ENCODE measurements at places on chromosomes 16 and 17.

GRCh38 chr16:87412996-87413421 lies 20.9 kb downstream of the MAP1LC3B start:
- DNase-seq, result no peak

- DNase-seq, result no peak
Measured at GRCh38 chr17:67248291-67248690, 3.3 kb upstream of the HELZ start.

GRCh38 chr17:7789131-7789530 lies 44.9 kb upstream of the KDM6B start:
- DNase-seq, result no peak

- DNase-seq, result no peak
Measured at GRCh38 chr17:38674014-38674748, 576 bp downstream of the EPOP start.

DNA sequence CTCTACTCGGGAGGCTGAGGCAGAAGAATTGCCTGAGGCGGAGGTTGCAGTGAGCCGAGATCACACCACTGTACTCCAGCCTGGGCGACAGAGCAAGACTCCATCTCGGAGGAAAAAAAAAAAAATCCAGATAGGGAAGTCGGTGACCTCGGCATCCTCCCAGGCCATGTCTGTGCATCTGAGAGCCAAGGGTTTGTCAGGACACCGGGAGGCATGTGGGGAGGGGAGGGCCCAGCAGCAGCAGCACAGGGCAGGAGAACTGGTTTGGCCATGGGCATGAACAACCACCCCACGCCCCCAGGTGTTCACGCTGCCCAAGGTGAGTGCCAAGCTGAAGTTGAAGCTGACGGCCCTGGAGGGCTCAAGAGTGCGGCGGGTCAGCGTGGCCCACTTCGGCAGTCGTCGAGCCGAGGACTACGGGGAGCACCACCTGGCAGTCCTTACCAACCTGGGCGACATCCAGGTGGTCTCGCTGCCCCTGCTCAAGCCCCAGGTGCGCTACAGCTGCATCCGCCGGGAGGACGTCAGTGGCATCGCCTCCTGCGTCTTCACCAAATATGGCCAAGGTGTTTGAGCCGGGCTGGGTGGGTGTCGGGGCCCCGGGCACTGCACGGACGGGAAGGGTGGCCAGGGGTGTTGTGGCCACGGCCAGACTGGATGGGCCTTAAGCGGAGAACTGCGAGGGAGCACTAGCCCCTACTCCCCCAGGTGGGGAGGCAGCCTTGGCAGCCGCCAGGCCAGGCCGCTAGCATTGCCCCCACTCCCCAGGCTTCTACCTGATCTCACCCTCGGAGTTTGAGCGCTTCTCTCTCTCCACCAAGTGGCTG lies 14.7 kb upstream of the MYO15B start:
- DNase-seq, result no peak

DNA sequence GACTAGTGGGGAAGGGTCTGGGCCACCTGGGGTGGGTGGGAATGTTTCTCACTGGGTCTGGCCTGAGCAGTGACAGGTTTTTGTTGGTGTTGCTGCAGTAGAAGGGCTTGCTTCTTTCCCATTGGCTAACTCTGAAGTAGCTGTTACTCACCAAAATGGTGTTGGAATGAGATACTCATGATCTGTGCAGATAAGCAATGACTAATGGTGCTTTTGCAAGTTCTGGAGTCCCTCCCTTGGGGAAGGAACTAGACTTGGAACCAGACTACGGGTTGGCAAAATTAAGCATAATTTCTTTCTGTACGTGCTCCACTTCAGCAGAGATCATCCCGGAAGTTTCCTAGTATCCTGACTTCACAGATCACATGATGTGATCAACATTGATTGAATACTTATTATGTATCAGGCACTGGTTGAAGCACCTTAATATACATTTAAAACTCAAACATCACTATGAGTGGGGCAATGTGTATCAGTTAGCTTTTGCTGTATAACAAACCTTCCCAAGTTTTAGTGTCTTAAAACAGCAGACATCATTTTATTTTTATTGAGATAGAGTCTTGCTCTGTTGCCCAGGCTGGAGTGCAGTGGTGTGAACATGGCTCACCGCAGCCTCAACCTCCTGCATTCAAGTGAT lies 30.1 kb downstream of the CHP2 start:
- no peak for DNase-seq

DNA sequence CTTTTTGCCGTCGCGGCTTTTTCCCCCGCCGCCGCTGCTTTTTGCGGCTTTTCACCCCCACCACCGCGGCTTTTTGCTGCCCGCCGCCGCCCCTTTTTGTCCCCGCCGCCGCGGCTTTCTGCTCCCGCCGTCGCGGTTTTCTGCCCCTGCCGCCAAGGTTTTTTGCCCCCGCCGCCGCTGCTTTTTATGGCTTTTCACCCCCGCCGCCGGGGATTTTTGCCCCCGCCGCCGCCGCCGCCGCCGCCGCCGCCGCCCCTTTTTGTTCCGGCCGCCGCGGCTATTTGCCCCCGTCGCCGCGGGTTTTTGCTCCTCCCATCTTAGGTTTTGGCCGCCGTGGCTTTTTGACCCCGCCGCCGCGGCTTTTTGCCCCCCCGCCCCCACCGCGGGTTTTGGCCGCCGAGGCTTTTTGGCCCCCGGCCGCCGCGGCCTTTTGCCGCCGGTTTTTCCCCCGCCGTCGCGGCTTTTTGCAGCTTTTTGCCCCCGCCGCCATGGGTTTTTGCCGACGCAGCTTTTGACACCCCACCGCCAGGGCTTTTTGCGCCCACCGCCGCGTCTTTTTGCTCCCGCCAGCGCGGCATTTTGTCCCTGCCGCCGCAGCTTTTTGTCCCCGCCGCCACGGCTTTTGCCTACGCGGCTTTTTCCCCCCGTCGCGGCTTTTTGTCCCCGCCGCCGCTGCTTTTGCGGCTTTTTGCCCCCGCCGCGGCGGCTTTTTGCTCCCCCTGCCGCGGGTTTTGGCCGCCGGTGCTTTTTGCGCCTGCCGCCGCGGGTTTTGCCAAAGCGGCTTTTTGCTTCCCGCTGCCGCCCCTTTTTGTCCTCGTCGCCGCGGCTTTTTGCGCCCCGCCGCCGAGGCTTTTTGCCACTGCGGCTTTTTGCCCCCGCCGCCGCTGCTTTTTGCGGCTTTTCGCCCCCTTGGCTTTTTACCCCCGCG lies 519.4 kb upstream of the WSB1 start:
- no peak for DNase-seq

Measured in CD4-positive, alpha-beta T cell treated with Interleukin-2 at 100 ng/mL for 4 hours (primary cell).